ENCODE measurements at places on chromosomes 11 and 22. TPM values are rescaled to one million over a fixed set of nuclear protein-coding genes. Genes with fewer than 3 reads are reported as not detected.
A peak's percentile ranks its signal among the peaks of the same experiment; 100 is the strongest.

Gene LSP1
- 453 TPM for total RNA-seq

Gene MCHR1
- total RNA-seq, result not detected

Gene PHOX2A
- total RNA-seq, result not detected

DNA sequence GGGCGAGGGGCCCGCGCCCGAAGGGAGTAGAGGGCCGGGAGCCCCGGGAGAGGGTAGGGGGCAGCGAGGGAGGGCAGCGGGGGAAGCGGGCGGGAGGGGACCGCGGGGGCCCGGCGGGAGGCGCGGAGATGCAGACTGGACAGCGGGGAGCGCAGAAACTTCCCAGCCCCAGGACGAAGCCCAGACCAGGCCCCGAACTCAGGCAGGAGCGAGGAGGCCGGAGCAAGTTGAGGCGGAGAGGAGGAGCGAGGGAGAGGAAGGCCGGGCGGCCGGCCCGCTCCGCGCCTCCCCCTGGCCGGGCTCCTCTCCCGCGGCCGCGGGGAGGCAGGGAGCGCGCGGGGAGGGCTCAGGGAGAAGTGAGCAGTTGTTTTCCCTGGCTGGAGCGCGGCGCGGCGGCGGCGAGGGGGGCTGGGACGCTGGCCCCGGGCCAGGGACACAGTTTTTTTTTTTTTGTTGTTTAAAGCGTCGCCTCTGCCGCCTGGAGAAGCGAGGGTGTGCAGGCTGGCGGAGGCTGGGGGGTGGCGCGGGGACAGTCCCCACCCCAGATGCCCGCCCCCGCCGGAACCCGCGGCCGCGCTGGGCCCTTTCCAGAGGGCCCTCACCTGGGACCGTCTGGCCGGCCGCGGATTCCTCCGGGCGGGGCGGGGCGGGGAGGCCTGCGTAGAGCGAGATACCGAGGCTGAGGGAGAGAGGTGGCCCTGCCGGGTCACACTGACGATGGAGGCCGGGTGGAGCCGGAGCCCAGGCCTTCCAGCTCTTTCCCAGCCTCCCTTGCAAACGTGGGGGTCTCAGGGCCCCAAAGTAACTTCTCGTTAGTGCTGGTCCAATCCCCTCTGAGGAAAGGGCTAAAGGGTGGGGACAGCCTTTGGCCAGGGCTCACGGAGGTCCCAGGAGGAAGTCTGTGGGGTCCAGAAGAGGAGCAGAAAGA lies at the start of gene LTBP3:
Gene LTBP3, minus strand, starts transcription at position 358 of the 928 bp plus-strand sequence. CDS start 400 bp downstream, outside the sequence.
- H3K4me3 ChIP-seq, result peak within 1 kb of the TSS; percentile 86
- peaks cover 38% of the 10 kb centered on the region for H3K4me1 ChIP-seq
- H3K27ac ChIP-seq, result peak within 1 kb of the TSS; percentile 87
- H3K36me3 ChIP-seq, result no peaks in the 10 kb centered on the region
- peak; percentile 61 for DNase-seq
- no peaks in the 10 kb centered on the region for H3K27me3 ChIP-seq

DNA sequence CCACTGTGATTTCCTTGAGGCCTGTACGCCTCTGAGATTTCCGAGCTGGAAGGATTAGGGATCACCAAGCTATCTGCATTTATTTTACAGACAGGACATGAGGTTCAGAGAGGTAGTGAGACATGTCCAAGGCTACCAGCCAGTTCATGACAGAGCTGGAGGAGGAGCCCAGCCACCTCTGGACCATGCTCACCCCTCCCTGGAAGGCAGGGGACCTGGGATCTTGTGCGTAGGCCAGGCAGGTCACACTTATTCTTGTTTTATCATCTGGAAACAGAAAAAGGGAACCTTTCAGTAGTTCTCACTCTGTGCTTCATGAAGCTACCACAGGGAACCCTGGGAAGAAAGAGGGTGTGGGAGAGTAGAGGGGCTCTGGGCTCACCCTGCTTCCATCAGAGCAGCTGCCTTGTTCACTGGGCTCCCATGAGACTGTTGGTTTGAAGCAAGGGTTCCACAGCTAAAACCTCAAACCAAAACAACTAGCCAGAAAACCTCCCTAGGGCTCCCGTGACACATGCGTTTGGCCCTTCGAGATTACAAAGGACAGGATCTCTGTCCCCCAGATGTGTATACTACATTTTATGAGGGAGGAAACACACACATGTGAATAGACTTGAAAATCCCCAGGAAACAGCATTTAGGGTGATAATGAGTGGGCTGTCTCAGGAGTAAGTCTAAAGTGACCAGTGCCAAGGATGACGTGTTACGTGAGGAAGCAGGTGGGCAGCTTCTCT lies 106.4 kb downstream of the DSCAML1 start:
- DNase-seq, result no peak
- H3K4me1 ChIP-seq, result no peaks in the 10 kb centered on the region
- H3K27me3 ChIP-seq, result peaks cover 7% of the 10 kb centered on the region
- H3K4me3 ChIP-seq, result no peak overlapping the region

DNA sequence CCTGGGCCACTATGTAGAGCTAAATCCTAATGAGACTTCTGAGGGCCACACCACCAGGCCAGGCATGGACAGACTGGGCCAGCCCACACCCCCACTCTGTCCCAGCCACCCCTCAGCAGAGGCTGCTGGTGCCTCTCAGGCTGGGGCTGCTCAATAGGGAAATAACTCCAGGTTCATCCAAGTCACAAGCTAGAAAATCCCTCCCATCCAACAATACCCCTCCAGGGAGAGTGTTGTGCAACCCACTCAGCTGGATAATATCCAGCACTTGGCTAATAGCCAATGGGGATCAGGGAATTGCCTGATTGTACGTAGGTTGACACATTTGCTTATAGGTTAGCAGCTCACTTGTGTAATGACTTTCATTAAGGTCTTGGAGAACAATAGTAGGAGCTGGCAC lies 64.1 kb upstream of the WNT11 start:
- H3K4me3 ChIP-seq, result no peak overlapping the region
- no peak for DNase-seq
- peaks cover 14% of the 10 kb centered on the region for H3K27me3 ChIP-seq
- H3K36me3 ChIP-seq, result peaks cover 2% of the 10 kb centered on the region

Gene OAF
- 5.5 TPM for total RNA-seq

GRCh38 chr11:65646958-65647701 lies 9.2 kb downstream of the SIPA1 start:
- H3K27ac ChIP-seq, result no peak overlapping the region
- H3K27me3 ChIP-seq, result no peaks in the 10 kb centered on the region
- peaks cover 10% of the 10 kb centered on the region for H3K36me3 ChIP-seq
- DNase-seq, result no peak

Gene TRIM48
- total RNA-seq, result not detected

DNA sequence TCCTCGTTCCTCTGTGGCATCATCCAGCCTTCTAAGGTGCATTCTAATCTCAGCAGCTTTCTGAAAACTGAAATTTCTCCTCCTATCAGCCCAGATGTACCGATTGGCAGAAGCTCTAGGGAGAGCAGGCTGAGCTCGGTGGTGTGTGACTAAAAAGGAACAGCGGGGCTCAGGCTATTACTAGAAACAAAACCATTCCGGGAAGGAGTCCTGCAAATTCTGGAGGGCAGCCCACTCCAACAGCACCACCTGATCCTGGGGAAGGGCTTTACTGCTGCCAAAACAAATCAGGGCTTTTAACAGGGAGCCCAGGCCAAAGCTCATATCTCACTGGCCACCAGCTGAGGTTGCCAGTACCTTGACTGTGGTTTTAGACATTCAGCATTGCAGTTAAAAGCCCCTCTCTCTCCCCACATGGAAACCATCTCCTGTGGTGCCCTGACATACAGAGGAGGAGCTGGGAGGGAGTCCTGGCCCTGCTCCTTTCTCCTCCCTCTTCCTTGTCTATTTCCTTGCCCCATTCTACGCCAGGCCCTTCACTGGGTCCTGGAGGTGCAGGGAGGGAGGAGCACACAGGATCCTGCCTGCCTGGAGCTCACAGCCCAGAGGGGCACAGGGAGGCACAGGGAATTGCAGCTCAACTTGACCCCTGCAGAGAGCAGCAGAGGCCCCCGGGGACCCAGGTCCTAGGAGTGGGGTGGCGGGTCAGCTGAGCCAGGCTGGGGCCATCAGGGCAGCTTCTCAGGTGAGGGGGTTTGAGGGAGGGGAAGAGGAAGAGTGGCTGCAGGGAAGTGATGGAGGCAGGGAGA lies 889 bp downstream of the PLAAT4 start:
- no peak for DNase-seq
- peaks cover 57% of the 10 kb centered on the region for H3K4me1 ChIP-seq
- no peaks in the 10 kb centered on the region for H3K27me3 ChIP-seq
- H3K27ac ChIP-seq, result peak overlapping the region; percentile 90

DNA sequence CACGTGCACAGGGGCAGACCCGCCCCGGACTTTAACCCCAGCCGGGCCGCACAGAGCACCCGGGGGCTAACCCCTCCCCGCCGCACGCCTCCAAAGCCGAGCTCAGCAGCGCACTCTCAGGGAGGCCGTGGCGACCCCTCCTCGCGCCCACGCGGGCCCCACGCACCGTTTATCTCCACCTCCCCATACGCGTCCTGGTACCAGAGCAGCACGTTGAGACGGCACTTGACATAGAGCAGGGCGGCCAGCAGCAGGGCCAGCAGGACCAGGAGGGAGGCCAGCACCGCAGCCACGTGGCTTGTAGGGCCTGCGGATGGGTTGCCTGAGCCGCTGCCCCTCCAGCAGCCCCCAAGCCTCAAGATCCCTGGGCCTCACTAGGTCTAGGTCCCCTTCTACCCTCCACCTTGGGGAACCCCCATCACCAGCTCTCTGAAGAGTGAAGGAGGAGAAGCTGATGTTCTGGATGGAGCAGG lies 7.1 kb downstream of the SIGIRR start:
- H3K36me3 ChIP-seq, result peaks cover 2% of the 10 kb centered on the region
- peak overlapping the region; percentile 42 for H3K27ac ChIP-seq
- no peak overlapping the region for H3K4me3 ChIP-seq
- DNase-seq, result no peak

DNA sequence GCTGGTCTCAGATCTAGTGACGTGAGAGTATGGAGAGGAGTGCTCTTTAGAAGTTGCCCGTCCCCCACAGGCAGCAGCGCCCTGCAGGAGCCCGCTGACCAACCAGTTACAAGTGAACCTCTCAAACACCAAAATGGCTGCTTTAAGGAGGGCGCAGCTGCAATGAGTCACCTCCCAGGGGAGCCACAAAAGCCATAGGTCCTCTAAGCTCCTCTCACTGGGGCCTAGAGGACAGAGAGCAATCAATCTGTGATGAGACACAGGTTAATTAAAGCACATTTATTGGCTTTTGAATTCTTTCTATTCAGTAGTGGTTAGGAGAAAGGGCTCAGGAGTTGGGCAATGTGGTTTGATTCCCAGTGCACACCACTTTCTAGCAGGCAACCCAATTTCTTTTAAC lies 15.5 kb upstream of the RAPSN start:
- peaks cover 12% of the 10 kb centered on the region for H3K36me3 ChIP-seq
- no peak overlapping the region for H3K4me3 ChIP-seq
- no peaks in the 10 kb centered on the region for H3K4me1 ChIP-seq
- peak overlapping the region; percentile 12 for H3K27ac ChIP-seq
- DNase-seq, result no peak
- H3K27me3 ChIP-seq, result no peaks in the 10 kb centered on the region

Gene SPA17
- 3.0 TPM for total RNA-seq

Gene RCOR2
- 0.58 TPM for total RNA-seq

DNA sequence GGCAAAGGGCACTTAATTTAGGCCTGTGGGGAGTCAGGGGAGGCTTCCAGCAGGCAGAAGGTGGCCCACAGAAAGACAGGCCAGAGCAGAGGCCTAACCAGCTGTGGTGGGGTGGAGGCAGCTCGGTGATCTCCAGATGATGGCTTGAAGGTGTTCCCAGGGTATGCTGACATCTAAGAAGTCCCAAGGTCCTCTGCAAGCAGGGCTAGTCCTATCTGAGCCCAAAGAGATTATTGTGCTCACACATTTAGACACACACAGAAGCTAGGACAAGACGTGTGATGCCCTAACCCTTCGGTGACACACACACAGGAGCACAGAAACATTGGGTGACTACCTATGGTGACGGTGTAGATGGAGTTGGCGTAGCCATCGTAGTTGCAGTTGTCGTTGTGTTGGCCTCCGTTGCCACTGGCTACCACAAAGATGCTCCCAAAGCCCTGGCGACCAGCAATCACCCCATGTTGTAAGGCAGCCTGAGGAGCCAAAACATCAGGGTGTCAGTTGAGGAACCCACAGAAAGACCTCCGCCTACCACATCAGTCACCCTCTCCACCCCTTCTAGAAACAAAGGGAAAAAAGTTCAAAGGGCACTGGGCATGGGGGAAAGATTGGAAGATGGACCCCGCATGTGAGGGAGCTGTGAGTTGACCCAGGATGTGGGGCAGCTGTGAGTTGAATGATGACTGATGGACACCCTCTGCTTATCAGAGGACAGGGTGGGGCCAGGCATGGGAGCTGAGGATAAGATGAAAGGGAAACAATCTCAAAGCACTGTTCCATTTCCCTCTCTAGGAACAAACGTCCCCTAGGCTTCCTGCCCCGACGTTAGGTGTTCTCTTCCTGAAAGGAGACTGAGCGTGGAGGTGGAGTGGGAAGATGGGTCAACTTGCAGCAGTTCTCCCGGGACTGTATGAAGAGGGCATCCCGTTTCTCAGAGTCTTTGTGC lies 7.9 kb downstream of the PCSK7 start:
- H3K4me3 ChIP-seq, result no peak overlapping the region
- peaks cover 16% of the 10 kb centered on the region for H3K4me1 ChIP-seq
- H3K27me3 ChIP-seq, result no peaks in the 10 kb centered on the region
- no peak for DNase-seq
- H3K36me3 ChIP-seq, result peaks cover 33% of the 10 kb centered on the region

All from activated naive CD8-positive, alpha-beta T cell treated with anti-CD3 and anti-CD28 coated beads, Interleukin-2, amount 10 ng/mL, durations not matched to agents 7 days and 5 days (primary cell).